ENCODE measurements at places on chromosomes 5 and 9.

DNA sequence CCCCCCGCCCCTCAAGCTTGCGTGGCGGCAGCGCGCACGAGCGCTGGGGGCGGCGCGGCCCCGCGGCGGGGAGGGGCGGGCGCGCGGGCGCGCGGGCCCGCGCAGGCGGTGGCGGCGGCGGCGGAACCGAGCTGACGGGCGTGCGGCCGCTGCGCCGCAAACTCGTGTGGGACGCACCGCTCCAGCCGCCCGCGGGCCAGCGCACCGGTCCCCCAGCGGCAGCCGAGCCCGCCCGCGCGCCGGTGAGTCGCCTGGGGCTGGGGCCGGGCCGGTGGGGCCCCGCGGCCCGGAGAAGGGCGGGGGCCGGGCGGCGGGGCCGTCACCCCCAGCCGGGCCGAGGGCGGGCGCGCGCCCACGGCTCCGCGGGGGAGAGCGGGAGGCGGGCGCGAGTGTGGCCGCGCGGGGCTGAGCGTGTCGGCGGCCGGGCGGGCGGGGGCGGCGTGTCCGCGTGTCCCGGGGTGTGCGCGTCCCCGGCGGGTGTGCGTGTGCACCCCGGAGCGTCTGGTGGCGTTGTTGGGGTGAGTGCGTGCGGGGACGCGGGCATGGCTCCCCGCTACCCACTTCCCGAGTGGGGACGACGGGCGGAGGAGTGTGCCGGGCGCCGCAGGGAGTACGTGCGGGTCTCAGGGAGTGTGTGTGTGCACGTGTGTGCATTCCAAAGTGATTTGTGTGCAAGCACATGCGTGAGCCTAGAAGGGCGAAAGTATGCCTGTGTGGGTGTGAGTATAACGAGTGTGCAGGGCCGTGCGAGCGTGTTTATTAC is at the start of gene NEK6:
Gene NEK6, plus strand, starts transcription at position 106 of the 763 bp plus-strand sequence. CDS start 44,016 bp downstream, outside the sequence.
- no peak for DNase-seq

DNA sequence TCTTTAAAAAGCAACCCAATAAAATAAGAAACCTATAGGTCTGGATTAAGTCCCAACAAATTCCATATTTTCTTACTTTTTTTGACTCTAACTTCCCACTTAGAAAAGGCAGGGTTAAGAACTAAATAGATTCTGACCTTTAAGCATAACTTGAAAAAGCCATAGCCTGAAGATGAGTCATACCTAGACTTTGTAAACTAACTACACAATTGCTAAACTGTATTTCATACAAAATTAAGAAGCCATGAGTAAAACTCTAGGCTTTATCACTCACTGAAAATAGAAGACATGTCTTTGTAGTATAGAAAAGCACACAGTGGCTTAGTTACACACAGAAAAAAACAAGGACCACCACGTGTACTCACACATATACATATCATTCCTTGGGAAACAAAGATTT is 51.5 kb downstream of the MLLT3 start:
- no peak for DNase-seq

- peak; percentile 27 for DNase-seq
Measured at GRCh38 chr5:176364765-176365350, 429 bp upstream of the ARL10 start.

- DNase-seq = peak; percentile 82
Measured at GRCh38 chr5:168159425-168159824, 132.0 kb upstream of the WWC1 start.

- DNase-seq = no peak
Measured at GRCh38 chr9:14750821-14751220, 28.3 kb upstream of the CER1 start.

DNA sequence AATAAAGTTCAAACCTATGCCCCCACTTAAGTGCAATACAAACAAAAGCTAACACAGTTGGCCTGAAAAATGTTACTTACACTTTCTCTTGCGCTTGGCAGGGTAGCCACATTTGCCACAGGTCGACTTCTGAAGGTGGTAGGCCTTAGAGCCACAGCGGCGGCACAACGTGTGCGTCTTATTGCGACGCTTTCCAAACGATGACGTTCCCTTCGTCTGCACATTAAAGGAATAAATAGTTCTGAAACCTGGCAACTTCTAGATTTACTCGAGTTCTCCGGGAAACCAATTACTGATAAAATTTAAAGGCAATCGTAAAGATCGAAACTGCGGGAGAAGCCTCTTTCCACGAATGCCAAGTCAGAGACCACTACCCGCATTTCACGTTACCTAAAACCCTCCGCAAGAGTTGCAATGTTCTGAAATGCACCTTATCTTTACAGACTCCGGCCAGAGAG is 602 bp downstream of the RPL37 start:
- peak; percentile 38 for DNase-seq

- no peak for DNase-seq
Measured at GRCh38 chr5:56412601-56413379, 179.7 kb upstream of the ANKRD55 start.

GRCh38 chr5:93359296-93359959 is 221.6 kb downstream of the NR2F1-AS1 start:
- peak; percentile 10 for DNase-seq

DNA sequence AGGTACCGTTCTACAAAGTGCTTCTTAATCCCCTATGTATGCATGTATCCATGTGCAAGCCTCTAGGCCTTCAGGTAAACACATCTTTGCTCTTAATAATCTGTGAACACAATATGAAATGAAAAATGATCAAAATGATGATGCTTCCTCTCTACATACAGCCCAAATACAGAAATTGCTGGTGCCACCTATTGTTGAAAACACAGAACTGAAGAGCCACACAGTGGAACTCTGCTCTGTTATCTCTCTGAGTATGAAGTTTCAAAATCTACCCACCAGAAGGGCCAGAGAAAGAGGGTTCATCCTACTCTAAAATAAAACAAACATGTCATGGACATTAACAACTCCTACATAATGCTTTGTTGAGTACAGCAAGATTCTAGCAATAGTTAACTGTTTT is 71.3 kb downstream of the GLIS3 start:
- DNase-seq = peak; percentile 10

GRCh38 chr5:17910318-17910717 is 276.1 kb downstream of the TAF11L14 start:
- DNase-seq = no peak

GRCh38 chr9:120937596-120937995 is 11.0 kb upstream of the TRAF1 start:
- no peak for DNase-seq

GRCh38 chr5:75052192-75053053 is at the start of gene GCNT4:
GCNT4 (minus strand) TSS chr5:75052558; CDS start chr5:75030037, 22,521 bp downstream.
- DNase-seq = peak; percentile 69

DNA sequence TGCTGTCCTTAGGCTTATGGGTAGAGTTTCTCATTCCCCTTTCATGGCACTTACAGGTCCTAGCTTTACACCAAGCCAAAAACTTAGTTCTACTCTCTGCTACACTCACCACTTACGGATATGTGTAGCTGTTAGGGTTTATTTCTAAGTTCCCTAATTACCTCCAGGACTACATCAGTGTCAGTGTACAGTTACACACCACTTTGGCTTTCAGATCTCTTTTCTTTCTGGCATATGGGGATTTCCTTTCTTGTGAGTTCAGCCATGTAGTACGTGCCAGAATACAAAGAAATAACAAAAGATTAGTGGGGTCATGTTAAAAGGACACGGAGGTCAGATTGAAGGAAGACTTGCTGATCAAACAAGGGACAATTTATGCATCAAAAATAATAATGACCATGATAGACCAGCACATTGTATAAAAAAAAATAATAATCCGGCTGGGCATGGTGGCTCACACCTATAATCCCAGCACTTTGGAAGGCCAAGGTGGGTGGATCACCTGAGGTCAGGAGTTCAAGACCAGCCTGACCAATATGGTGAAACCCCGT is 41.8 kb downstream of the LYRM7 start:
- DNase-seq = no peak

- DNase-seq = no peak
Measured at GRCh38 chr9:102106439-102106838, 368.0 kb upstream of the GRIN3A start.

DNA sequence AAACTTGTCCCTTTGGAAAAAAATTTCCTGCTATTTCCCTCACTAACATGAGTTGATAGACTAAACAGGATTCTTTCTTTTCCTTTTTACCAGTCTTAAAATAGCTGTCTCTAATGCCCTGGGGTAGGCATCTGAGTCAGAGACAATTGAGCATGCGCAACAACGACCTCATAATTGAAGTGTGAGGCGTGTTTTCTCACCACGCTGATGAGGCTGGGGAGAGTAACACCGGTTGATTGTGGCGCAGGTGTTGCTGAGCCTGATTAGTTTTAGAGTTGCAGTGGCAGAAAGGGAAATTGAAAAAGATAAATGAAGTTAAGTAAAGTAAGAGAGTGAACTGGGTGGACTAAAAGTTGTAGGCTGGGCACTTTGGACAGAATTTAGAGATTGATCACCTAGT is 213.7 kb downstream of the TLR4 start:
- DNase-seq = peak; percentile 65

GRCh38 chr5:148922606-148923005 is 96.2 kb downstream of the ADRB2 start:
- DNase-seq = no peak

GRCh38 chr9:119337573-119337972 is 31.7 kb downstream of the BRINP1 start:
- DNase-seq = peak; percentile 36

DNA sequence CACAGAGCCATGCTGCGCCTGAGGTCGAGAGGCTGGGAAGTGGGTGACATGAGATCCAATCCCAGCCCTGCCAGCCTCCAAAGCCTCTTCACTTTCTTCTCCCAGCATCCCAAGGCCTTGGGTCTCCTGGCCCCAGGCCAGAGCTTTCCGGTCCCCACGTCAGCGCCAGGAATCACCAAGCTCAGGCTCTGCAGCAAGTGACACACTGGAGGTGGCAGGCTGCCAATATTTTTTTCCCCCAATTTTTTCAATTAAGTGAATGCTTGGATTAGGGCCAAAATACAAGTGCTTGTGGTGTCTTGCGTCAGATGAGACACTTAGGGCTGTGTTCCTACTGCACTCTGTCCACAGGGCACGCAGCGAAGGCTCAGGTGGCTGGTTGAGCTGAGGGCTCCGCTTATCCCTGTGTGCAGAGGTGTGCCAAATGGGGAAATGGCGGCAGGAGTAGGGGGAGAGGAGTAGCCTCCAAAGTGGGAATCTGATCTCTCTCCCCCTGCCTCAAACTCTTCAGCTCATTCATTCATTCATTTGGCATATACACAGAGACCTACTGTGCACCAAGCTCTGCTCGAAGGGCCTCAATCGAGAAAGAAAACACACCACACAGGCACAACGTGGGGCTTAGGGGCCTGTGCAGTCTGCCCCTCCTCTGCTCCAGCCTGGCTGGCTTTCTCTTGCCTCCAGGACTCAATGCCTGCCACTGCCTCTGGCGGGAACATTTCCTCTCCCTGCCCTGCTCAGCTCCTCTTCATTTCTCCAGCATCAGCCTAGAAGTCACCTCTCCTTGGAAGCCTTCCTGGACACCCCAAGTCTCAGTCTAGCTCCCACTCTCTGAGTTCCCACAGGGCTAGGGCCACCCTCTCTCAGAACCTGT is 16.6 kb downstream of the SH3PXD2B start:
- DNase-seq = no peak

- no peak for DNase-seq
Measured at GRCh38 chr9:2919347-2919746, 75.5 kb upstream of the PUM3 start.

DNA sequence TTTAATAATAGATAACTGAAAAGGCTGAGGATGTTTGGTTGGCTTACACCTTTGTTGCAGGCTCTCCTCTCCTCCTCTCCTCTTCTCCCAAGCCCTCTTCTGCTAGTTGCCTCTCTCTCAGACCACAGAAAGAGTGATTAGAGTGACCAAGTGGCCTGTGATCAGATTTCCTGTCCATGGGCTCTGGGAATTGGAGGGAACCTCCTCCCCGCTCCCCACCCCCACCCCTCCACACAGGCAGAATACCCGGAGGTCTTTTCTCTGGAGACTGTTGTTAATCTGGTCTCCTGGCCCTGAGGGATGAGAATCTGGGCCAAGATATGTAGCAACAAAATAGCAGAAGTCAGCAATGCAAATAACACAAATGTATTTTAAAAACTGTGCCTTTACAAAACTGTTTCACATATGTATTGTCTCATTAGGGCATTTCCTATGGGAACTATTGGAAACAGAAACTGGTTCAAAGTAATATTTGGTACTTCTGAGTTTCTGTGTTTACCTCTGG is 361.3 kb downstream of the NR2F1-AS1 start:
- DNase-seq = peak; percentile 4

GRCh38 chr5:1853531-1853930 is 29.2 kb downstream of the IRX4 start:
- no peak for DNase-seq

DNA sequence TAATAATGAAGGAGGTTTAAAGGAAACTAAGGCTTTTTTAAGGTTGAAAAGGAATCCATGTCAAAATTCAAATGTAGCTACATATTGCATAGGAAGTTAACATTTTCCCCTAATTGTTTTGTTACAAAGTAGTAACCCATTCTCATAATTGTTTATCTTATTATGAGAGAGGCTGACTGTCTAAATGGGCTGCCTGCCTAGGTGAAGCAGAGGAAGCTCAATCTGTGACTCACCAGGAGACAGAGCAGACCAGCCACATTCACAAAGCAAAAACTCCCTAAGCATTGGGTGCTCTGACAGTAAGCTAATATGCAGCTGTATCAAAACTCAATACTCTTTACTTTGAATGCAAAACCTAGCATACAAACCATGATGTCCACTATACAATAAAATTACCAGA is 208.5 kb downstream of the ROR2 start:
- DNase-seq = no peak

- no peak for DNase-seq
Measured at GRCh38 chr5:143239882-143240518, 163.5 kb downstream of the NR3C1 start.

GRCh38 chr5:135587721-135588663 is 9.2 kb upstream of the CXCL14 start:
- DNase-seq = no peak

GRCh38 chr9:37994639-37995347 is 74.2 kb downstream of the SHB start:
- no peak for DNase-seq

GRCh38 chr9:126859111-126859510 is 1.3 kb upstream of the ZBTB34 start:
- DNase-seq = no peak

- DNase-seq = no peak
Measured at GRCh38 chr5:40557501-40557900, 122.2 kb upstream of the PTGER4 start.

DNA sequence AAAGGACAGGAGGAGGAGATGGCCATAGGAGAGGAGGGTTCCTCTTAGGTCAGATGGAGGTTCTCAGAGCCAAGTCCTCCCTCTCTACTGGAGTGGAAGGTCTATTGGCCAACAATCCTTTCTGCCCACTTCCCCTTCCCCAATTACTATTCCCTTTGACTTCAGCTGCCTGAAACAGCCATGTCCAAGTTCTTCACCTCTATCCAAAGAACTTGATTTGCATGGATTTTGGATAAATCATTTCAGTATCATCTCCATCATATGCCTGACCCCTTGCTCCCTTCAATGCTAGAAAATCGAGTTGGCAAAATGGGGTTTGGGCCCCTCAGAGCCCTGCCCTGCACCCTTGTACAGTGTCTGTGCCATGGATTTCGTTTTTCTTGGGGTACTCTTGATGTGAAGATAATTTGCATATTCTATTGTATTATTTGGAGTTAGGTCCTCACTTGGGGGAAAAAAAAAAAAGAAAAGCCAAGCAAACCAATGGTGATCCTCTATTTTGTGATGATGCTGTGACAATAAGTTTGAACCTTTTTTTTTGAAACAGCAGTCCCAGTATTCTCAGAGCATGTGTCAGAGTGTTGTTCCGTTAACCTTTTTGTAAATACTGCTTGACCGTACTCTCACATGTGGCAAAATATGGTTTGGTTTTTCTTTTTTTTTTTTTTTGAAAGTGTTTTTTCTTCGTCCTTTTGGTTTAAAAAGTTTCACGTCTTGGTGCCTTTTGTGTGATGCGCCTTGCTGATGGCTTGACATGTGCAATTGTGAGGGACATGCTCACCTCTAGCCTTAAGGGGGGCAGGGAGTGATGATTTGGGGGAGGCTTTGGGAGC is 3.1 kb downstream of the EGR1 start:
- DNase-seq = no peak

Data from mesendoderm (in vitro differentiated cells).